ENCODE measurements at places on chromosomes 1 and 21. TPM values are rescaled to one million over a fixed set of nuclear protein-coding genes. Genes with fewer than 3 reads are reported as not detected.
A peak's percentile ranks its signal among the peaks of the same experiment; 100 is the strongest.

Gene GOLT1A
- 0.40 TPM for total RNA-seq

Gene S100A3
- not detected for total RNA-seq

Gene ADORA1
- total RNA-seq: 1.8 TPM

Gene CNIH4
- total RNA-seq: 51.3 TPM

Gene TNFAIP8L2
- total RNA-seq: 3.9 TPM

DNA sequence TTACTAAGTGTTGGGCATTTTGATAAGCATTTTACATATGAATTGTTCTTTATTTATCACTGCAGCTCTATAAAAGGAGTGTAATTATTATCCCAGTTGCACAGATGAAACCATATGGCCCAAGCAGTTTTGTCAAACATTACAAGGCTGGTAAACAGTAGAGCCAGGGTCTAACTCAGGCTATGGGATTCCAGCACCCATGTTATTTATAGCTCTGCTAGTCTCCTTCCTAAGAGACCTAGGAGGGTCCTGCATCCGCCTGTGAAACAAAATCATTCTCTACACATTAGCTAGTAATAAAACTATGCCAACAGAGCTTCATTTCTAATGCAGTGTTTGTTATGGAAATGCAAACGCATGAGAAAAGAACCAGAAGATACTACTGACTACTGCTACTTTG is 58.6 kb downstream of the IL23R start:
- DNase-seq: no peak

DNA sequence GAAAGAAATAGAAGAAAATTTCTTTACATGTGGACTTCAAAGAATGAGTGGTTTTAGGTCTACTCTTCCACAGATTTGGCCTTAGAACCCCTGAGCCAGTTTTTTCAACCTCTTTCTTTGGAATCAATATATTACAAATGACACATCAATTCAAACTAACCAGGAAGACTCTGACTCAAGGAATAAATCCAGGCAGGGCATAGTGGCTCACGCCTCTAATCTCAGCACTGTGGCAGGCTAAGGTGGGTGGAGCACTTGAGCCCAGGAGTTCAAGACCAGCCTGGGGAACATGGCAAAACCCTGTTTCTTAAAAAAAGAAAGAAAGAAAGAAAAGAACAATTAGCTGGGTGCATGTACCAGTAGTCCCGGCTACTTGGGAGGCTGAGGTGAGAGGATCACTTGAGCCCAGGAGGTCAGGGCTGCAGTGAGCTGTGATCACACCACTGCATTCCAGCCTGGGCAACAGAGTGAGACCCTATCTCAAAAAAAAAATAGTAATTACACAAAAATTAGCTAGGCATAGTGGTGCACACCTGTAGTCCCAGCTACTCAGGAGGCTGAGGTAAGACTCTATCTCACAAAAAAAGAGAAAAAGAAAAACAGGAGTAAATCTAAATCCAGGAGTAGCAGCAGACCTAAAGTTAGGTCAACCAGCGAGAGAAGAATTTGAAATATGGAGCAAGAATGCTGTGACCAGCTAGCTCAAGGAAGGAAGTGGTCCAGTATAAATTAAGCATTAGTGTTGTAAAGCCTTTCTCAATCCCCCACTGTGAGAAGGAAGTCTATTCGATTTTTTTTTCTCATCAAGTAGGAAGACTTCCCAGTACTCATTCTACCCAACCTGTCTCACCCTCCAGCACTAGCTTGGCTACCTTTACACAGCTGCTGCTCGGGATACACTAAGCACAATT is 1.9 kb downstream of the SORT1 start:
- no peak for DNase-seq

GRCh38 chr1:110475362-110476027 is 24.5 kb downstream of the PROK1 start:
- DNase-seq: no peak

- DNase-seq: no peak
Observed at GRCh38 chr1:49293016-49293415, 516.3 kb upstream of the BEND5 start.

DNA sequence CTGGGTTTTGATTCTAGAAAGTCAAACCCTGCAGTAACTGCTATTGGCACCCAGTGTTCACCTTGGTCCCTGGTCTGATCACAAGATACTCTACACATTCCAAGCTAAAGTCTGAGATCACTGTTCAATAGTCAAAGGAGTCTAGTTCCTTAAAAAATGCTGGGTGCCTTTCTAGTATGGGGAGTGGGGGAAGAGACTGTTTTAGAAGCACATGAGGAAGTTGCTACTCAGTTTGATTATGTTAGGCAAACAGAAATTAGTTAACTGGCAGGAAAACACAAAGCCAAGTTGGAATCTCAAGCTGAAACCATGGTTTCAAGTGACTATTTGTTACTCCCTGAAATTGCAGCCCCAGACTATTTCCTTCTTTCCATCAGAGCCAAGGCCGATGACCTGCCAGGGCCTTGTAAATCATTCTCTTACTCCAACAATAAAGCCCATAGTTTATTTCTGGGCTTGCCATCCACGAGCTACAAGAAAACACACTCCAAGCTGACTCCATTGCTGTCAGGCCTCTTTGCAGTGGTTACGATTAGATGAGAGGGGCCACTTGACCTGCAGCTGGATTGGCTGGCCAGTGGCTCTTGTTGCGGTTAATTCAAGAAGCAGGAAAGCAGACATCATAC is 21.1 kb upstream of the VTCN1 start:
- DNase-seq: no peak

DNA sequence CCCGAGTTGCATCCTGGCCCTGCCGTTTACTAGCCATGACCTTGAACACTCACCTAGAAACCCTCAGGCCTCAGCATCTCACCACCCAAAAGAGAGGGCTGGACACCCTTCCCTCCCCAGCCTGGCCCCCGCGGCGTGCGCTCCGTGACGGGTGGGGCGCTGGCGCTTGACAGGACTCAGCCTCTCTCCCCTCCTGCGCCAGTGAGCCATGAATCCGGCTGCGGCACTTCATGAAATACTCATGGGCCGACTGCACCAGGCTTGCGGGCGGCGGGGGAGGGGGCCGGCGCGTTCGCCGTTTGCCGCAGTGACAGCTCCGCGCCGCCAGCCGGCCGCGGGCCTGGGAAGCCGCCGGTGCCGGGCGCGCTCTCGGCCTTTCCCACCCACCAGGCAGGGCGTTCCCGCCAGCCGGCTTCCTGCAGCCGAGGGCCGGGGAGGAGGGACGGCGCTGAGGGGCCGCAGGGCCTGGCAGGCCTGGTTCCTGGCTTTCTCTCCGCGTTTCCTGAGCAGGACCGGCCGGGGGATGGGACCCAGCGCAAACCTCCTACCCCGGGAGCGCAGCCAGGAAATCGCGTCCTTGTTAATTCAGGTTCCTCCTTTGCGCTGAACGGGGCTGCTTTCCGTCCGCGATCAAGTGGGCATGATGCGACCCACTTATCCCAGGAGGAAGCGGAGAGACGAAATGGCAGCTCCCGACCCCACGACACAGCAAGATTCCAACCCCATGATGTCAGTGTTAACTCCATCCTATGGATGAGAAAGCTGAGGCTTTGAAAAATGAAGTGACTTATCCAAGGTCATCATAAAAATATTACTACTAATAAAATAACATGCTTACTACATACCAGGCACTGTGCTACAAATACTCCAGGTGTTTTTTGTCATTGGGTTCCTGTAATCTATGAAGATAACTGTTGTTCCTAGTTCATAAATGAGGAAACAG is 9.1 kb upstream of the LUZP1 start:
- DNase-seq: peak; percentile 79

DNA sequence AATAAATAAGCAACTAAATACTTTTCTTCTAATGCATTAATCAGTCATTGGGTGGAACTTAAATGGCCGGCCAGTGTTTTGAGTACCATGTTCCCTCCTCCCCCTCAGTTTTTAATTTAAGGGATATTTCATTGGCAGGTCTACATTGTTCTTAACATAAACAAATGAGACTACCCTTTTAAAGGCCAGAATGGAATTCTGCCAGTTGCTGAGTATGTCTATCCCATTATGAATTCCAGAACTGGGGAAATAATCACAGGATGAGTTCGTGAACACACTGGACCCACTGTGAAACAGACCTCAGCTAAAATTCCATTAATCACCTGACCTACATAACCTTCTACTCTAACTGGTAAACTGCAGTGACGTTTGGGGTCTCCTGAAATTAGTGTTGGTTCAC is 305.5 kb upstream of the PKN2 start:
- DNase-seq: no peak

GRCh38 chr21:14584357-14585095 is 38.4 kb upstream of the SAMSN1 start:
- no peak for DNase-seq

- DNase-seq: no peak
Observed at GRCh38 chr1:59007429-59007819, 223.6 kb upstream of the JUN start.

- DNase-seq: no peak
Observed at GRCh38 chr1:107048241-107048640, 8.2 kb upstream of the PRMT6 start.

DNA sequence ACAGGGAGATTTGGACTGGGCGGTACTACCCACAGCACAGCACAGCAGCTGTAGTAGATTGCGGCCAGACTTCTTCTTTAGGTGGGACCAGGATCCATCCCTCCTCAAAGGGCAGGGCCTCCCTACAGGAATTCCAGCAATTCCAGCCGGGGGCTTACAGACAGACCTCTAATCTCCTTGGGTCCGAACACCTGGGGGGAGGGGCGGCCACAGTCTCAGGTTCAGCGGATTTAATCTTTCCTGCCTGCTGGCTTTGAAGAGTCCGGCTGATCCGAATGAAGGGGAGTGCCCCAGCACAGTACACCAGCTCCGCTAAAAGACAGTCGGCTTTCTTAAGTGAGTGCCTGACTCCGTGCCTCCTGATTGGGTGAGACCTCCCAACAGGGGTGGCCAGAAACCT is 1708.5 kb downstream of the BRINP3 start:
- DNase-seq: no peak

- no peak for DNase-seq
Observed at GRCh38 chr21:21762855-21763254, 764.6 kb downstream of the NCAM2 start.

- DNase-seq: no peak
Observed at GRCh38 chr1:203275656-203276272, 29.6 kb upstream of the BTG2 start.

- no peak for DNase-seq
Observed at GRCh38 chr1:55150880-55151588, 64.1 kb downstream of the USP24 start.

DNA sequence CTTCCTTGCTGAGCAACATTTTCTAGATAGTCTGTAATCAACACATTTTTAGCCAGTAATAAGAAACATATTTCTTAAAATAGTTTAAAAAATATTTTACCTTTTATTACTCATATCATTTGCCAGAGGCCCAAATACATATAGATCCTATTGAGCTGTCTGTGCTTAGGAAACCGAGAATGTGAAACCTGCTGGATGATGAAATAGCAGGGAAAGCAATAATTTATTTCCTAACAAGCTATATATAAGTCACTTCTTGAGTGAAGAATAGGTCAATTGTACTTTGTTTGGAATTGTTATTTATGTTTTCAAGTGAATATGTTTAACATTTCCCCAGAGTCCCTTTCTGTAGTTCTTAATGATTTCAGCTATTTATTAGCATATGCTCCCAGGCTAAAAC is 339.9 kb upstream of the TMPRSS15 start:
- DNase-seq: no peak
